Fibroblast of skin of right biceps (primary cell): ENCODE measurements at places on chromosomes 12 and 14.

DNA sequence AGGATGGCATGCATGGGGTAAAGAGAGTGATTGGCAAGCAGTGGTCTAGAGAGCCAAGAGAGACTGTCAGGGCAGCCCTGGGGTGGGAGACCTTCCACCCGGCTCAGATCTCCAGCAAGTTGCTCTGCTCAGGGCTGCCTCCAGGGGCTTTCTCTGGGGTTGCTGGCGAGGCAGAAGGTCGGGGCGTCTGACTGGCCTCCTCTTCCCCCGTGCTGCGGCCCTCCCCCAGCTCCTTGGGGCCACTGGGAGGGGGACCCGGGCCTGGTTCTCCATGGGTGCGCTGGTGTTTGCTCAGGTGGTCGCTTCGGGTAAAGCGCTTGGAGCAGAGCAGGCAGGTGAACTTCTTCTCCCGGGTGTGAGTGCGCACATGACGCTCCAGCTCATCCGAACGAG lies 6.6 kb upstream of the AAAS start:
- DNase-seq, result no peak

DNA sequence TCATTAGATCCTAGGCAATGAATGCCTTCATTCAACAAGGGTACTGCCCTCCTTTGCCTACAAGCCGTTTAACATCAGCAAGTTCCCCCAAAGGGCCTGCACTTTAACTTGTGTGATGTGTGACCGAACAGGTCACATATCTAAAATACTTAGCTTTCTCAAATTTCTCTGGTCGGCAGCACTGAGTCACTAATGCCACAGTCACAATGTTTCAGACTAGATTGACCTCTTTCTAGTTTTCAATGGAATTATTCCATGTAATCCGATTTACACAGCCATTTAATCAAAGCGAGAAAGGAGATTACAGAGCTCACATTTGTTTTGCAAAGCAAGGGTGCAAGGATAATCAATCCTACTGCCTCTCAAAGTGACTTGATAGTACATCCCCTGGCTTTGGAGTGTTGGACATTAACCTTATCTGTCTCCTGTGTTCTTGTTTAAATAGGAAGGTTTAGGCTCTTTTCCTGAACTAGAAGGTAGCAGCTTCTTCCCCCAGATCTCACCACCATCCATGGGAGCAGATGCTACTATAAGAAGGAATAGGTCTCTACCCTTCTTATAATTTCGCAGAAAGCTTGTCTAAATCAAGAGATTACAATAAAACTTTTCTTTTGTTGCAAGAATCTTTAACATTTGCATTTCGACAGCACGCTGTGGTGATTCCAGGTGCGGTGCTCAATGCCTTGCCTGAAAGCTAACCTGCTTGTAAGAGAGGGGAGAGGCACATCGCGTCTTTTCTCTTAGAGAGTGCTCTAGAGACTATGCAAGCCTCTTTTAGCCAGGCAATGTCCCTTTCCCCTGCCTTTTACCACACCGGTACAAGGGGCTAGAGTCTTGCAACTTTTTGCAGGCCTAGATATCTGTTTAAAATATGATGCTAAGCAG lies 1.8 kb downstream of the KITLG start:
- peak; percentile 39 for DNase-seq

- no peak for DNase-seq
Observed at GRCh38 chr14:49527221-49527620, 59.0 kb downstream of the RPS29 start.

DNA sequence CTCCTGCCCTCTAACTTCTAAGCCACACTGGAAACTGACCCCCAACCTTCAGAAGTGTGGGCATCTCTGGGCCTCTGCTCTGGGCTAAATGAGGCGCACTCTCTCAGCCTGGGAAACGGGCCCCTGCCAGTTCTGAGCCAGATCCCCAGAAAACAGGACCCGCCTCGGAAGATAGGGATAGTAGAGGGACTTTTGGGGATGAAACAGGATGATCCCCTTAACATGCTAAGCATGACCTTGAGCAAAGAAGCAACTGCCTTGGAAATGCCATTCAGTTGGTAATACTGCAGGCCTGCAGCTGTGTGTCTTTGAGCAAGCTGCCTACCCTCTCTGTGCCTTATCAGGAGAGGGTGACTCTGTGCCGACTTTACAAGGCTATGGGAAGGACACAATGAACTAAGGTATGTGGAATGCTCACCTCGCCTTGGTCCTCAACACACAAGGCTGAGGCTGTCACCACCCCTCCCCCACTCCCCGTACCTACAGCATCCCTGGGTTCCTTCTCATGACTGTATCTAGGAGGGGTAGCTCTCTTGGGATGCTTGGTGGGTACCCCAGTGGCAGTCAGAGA lies 54.0 kb downstream of the NCOR2 start:
- peak; percentile 53 for DNase-seq

GRCh38 chr14:70845601-70846000 lies 36.3 kb upstream of the MAP3K9 start:
- DNase-seq, result no peak

GRCh38 chr12:28925719-28926376 lies 223.2 kb upstream of the FAR2 start:
- DNase-seq, result peak; percentile 65

- DNase-seq, result no peak
Observed at GRCh38 chr12:104551-105081, 38.0 kb downstream of the IQSEC3 start.

DNA sequence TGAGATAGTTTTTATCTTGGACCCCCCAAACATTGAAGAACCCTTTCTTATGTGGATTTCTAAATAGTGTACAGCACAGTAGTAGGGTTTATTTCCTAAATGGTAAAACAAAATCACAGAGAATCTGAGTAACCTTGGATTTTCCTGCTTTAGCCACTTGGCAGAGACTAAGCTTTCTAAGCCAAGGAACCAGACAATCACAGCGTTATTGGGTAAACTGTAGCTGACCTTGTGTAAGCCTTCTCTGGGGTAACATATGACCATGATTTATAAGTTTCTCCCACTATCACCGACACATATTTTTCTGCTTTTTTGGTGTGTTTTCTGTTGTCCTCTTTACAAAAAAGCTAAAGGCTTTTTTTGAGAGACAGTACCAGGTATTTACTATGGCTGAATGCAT lies 136.3 kb upstream of the PZP start:
- DNase-seq, result no peak

DNA sequence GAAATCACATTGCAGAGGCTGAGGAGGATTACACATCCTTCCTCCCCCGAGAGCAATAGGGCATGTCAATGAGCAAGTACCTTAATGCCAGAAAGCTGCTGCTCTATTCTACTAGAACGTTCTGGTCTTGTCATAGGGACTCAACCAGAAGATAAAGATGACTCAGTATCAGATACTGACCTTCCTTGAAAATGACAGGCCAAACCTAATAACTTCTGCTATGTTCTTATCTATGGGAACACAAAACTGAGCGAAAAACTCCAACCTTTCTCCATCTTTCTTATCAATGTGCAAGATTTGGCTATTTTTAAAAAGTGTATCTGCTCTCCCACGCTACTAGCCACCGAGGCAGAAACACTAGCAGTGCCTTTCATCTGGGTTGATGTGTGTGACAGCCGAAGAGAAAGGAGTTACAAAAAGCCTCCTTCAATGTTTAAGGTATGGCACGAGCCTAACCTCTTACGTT lies 5.5 kb downstream of the CCDC92 start:
- DNase-seq, result no peak

GRCh38 chr12:31737763-31738162 lies 8.9 kb upstream of the AMN1 start:
- no peak for DNase-seq

DNA sequence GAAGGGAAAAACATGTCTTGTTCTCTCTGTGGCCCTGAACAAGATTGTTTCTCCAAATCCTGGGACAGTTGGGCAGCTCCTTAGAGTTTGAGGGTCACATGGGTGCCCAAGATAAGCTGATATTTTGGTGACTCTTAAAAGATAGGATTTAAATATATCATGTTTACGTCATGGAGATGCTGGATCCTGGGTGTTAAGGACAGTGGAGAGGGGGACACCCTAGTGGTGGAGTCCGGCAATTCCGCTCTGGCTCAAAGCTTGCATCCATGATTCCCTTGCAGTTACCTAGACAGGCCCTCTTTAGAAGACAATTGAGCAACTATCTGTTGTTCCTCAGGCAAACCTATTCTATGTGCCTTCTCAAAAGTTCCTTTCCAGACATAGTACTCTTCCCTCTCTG lies 101.8 kb downstream of the CMKLR1 start:
- DNase-seq, result no peak

DNA sequence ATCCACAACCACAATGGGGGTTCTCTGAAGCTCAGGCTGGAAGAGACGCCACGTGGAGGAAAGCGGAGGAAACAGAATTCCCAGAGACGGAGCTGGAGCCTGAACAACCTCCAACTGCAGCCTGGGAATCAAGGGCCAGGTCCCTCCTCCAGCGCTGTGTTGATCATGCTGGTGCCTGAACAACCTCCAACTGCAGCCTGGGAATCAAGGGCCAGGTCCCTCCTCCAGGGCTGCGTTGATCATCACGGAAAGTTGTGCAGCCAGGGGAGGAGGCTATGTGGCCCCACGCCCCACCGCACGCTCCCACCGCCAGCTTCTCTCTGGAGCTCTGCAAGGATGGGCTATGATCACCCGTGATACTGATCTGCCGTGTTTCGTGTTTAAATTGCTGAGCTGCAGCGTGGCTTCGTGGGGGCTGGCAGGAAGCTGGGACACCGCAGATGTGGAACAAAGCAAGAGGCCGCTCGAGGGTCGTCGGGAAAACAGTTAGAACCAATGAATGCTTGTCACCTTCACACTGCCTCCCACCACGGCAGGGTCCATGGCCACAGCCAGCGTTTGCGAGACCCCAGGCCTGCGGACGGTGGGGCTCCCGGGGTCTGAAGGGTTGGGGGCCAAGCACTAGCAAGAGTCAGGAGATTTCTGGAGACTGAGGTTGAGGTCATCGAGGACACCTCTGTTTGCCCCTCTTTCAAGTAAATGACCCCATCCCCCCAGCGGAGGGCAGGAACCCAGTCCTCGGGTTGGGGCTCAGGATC lies 51.8 kb upstream of the FBRSL1 start:
- DNase-seq, result peak; percentile 33

- DNase-seq, result peak; percentile 80
Observed at GRCh38 chr14:105351920-105352851, 37.6 kb downstream of the PACS2 start.

GRCh38 chr14:22002860-22003284 lies 329.3 kb upstream of the OR4E1 start:
- DNase-seq, result no peak

DNA sequence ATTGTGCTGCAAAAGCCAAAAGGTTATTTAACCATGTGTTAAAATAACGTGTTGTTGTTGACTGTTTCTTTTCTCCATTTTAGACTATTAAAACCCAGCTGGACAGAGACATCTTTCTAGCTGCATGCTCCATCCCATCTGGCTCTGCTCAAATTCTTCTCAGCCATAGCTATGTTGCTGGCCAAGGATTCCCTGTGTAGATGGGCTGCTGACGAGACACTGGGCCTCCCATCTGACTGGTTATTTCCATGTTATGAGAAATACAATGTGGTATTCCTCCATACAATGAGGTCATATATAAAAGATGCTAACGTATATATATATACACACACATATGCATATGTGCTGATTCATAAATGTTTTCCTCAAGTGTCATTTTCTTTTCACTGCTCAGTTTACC lies 30.1 kb downstream of the MED13L start:
- peak; percentile 84 for DNase-seq

- DNase-seq, result no peak
Observed at GRCh38 chr12:26422839-26423398, 227.5 kb downstream of the SSPN start.

DNA sequence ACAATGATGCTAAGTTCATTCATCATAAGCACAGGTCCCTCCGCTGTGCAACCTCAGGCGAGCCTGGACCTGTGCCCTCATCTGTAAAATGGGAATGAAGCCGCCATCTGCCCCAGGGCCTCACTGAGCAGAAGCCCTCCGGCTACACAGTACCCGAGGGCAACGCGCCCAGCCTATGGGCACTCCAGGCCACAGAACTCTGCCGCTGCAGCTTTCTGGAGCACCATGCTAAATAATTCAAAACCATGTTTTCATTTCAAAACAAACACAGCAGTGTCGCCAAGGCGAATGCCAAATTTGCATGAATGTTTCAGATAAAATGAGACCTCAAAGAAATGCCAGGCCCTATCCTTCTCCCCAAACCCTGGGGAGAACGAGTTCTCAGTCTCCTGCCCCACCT lies 4.0 kb downstream of the NCOR2 start:
- DNase-seq, result no peak

GRCh38 chr14:69481815-69482568 lies 2.5 kb upstream of the PLEKHD1 start:
- no peak for DNase-seq

GRCh38 chr14:36947362-36947761 lies 225.0 kb downstream of the SLC25A21 start:
- DNase-seq, result no peak

GRCh38 chr14:31843361-31844091 lies 233.6 kb upstream of the ARHGAP5 start:
- DNase-seq, result peak; percentile 17

DNA sequence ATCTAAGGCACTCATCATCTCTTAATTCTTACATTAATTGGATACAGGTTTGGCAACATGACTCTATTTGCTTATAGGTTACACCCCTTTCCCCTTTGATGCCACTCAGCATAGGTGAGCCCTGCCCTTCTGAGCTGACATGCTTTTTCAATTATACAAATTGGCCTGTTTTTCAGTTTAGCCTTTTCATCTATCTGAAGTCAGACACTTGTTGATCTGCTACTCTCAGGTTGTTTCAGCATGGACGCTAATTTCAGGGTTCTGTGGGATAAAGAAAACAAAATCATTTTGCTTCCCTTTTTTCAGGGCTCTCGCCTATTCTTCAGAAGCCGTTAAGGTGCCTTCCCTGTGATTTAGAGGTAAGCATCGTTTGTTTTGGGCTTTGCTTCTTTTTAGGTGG lies 55.3 kb downstream of the DACT1 start:
- DNase-seq, result no peak

GRCh38 chr14:75723716-75724115 lies 62.7 kb downstream of the TTLL5 start:
- DNase-seq, result no peak

DNA sequence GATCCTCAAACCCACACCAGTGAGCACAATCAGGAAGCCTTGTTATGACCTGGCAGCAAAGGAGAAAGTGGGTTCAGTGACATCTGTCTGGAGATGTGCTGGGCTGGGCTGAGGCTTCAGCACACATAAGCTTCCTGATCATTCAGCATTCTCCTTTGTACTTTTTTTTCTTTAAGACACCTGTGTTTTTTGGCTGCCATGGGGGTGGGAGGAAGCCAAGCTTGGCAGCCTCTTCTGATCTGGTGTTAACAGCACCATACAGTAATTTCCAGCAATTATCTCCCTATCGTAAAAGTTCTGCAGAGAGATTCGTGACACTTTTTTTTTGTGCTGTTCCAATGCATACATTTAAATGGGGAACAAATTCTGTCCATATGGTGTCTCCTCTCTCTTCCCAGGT lies 38.9 kb upstream of the RASSF3 start:
- DNase-seq, result no peak

- DNase-seq, result no peak
Observed at GRCh38 chr12:65595016-65595560, 229.2 kb upstream of the HMGA2 start.
